Karpas-422 (cell line): ENCODE measurements at places on chromosomes 3 and 15.

GRCh38 chr3:18127174-18127858, 297.8 kb downstream of the SATB1 start:
- peak; percentile 64 for DNase-seq

DNA sequence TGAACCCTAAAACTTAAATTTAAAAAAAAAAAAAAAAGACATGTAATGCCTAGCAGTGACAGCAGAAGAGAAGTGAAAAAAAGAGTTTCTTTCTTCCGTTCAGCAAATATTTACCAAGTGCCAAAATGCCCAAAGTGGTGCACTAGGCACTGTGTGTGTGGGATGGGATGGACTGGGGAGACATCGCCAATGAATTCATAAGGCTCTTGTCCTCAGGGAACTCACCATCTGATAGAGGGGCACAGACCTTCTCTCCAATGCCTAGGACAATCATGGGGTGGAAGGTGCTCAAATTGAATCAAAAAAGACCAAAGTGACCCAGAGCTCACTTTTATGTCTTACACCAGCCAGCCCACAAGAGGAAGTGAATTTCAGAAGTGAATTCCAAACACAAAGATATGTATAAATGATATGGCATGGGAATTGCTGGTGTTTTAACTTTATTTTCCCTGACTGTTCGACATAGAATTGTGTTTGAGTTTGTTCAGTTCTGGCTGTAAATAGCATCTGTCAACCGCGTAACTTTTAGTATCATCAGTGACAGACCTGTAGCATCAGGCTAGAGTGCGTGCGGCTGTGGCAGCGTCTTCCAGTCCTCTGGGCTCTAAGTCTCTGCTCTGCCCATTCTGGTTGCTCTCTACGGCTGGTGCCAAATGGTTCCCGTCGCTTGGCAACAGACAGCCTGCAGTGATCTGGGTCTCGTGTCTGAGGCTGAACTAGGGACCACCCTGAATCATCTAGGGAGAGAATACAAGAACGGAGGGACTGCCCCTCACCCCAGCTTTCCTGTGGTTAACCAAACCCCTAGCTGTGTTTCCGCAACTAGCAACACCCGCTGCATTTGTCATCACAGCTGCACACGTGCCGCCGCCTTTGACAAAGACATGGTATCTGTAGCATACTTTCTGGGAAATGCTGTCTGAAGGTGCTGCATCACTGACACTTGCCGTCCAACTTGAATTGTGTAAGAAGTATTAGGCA, 154.0 kb upstream of the THBS1 start:
- peak; percentile 14 for DNase-seq

DNA sequence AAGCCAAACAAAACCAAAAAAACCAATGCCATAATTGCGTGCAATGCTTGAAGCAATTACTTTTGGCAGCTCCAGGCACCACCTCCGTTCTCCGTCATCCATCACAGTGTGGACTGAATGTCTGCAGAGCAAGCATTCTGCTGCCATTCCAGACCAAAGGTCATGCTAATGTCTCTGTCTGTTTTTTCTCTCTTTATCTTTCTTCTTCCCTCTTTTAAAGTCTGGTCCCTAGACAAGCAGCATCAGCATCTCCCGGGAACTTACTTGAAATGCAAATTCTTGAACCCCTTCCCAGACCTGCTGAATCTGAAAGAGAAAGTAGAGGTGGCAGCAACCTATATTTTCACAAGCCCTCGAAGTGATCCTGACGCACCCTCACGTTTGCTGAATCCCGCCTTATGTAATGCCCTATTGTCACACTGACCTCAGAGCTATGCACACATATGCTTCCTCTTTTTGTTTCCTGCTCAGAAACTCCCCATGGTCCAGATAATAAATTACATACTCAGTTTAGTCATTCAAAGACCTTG, 297.3 kb upstream of the PROK2 start:
- peak; percentile 88 for DNase-seq

- no peak for DNase-seq
Observed at GRCh38 chr3:52811452-52812011, 16.9 kb downstream of the ITIH3 start.

- no peak for DNase-seq
Observed at GRCh38 chr15:41993472-41994170, 21.3 kb upstream of the EHD4 start.

DNA sequence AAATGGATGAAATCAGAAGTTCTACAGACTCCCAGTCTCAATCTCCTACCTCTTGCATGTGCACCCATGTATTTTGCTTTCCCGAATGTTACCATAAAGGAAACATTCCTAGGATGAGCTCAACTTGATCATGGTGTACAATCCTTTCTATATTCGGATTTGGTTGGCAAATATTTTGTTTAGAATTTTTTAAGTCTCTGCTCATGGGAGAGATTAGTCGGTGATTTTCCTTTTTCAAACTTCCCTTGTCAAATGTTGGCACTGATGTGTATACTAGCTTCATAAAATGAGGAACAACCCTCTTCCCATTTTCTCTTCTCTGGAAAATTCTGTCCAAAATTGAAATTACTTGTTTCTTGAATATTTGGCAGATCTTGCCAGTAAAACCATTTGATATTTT, 317.6 kb upstream of the RASGRP1 start:
- no peak for DNase-seq

- DNase-seq = no peak
Observed at GRCh38 chr3:147497286-147497685, 88.1 kb downstream of the ZIC1 start.

DNA sequence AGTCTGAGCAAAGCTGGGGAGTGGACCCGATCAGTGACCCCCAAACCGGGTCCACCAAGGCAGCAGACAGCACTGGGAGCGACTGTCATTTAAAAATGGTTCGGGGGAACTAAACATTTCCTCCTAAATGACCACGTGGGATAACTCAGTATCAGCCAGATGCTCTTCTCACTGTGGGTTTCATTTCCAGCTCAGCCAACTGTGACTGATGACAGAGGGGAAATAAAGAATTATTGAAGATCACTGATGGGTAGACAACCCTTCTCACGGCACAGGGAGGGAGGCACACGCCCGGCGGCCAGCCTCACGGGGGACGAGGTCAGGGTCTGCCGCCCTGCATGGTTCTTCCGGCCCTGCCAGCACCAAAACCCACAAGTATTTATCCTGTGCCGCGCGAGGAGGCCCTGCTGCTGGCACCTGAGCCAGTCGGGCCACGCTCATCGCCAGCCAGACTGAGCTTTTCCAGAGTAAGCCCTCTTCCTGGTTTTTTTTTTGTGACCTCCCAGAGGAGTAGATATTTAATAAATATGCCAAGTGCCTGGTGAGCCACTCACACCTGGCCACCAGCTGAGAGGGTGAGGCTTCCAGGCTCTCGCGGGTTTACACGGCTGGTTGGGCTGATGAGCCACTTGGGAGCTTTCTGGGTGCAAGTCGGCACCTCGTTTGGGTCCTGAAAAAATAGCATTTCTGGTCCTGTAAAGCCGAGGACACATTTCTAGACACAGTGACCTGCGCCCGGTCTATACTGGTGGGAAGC, 6.2 kb downstream of the MELTF start:
- DNase-seq = peak; percentile 94

DNA sequence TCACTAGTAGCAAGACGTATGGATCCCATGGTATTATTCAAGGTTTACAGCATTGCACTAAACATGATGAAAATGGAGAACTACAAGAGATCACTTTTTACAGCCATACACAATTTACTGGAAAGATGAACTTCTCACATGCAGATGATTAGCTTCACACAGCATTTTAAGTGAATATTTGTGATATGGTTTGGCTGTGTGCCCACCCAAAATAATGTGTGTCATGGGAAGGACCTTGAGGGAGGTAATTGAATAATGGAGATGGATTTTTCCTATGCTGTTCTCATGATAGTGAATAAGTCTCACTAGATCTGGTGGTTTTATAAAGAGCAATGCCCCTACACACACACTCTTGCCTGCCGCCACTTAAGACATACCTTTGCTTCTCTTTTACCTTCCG, 662.0 kb upstream of the CCDC54 start:
- DNase-seq = no peak
